ENCODE measurements at places on chromosomes 2 and 18.

GRCh38 chr18:21763846-21764646 is 23.5 kb downstream of the MIB1 start:
- DNase-seq: no peak

DNA sequence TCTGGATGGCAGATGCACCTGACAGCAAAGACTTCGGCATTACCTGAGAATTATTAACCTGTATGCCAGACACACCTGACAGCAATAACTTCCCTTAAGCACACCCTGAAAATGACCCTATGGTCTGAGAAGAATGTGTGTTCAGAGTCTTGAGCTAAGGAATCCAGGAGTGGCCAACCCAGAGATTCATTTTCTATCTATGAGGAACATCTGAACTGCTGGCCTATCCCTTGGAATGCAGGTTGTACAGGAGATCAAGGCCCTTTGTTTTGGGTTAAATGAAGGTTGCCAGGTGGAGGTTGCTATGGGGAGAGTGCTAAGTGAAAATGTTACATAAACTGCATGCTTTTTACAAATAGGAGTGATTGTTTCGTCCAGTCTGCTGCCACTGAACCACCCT is 200.9 kb upstream of the MEIS1 start:
- no peak for DNase-seq

GRCh38 chr2:179021258-179021657 is 28.7 kb downstream of the CCDC141 start:
- no peak for DNase-seq

GRCh38 chr2:96374211-96374951 is 38.8 kb downstream of the NCAPH start:
- no peak for DNase-seq

DNA sequence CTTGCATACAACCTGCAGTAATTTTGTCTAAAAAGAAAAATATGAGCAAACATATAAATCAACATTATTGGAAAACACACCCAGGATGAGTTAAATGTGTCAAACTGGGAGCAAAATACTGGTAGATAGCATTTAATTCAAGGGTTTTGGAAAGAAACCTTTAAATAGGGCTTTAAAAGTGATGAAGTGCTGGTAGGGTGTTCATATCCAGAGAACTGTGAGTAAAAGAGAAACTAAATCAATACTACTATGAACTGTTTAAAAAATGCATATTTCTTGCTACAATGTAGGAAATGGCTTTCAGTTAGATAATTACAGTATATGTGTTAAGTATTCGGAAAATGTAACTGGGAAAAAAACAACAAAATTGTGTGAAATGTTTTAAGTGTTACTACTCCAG is 117.8 kb downstream of the ATAD2B start:
- no peak for DNase-seq
